KBM-7 (cell line): ENCODE measurements at places on chromosomes 2 and 18.
A peak's percentile ranks its signal among the peaks of the same experiment; 100 is the strongest.

- no peak for DNase-seq
Observed at GRCh38 chr18:33135951-33136660, 304.4 kb downstream of the CCDC178 start.

- DNase-seq = no peak
Observed at GRCh38 chr2:188000189-188000588, 291.5 kb upstream of the GULP1 start.

GRCh38 chr2:189658306-189659212 lies 2.7 kb upstream of the ASNSD1 start:
- no peak for DNase-seq

- DNase-seq = no peak
Observed at GRCh38 chr2:67522148-67522547, 125.0 kb downstream of the ETAA1 start.

DNA sequence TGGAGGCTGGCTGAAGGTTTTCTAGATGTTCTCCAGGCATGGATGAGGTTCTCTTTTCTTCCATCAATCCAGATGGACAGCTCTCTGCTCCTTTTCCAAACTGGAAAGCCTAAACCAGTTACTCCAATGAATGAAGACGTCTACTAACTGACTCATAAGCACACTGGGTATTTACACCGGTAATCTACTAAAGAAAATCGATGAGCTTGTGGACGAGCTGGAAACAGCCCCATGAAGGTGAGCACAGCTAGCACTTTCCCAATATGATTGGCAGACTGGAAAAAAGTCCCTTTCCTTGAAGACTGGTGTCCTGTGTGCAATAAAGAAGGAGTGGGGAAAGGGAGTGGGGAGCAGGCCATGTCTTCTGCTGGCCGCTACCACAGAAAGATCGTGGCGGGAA lies 84.0 kb downstream of the ACTR2 start:
- no peak for DNase-seq

DNA sequence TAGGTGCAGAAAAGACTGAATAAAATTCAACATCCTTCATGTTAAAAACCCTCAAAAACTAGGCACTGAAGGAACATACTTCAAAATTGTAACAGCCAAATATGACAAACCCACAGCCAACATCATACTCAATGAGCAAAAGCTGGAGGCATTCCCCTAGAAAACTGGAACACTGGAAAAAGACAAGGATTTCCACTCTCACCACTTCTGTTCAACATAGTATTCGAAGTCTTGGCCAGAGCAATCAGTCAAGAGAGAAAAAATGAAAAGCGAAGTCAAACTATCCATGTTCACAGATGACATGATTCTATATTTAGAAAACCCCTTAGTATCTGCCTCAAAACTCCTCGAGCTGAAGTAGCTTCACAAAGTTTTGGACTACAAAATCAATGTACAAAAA lies 282.3 kb downstream of the PID1 start:
- no peak for DNase-seq

GRCh38 chr2:164568317-164568716 lies 53.0 kb downstream of the GRB14 start:
- no peak for DNase-seq

GRCh38 chr2:239544143-239544917 lies 143.5 kb upstream of the HDAC4 start:
- DNase-seq = no peak

DNA sequence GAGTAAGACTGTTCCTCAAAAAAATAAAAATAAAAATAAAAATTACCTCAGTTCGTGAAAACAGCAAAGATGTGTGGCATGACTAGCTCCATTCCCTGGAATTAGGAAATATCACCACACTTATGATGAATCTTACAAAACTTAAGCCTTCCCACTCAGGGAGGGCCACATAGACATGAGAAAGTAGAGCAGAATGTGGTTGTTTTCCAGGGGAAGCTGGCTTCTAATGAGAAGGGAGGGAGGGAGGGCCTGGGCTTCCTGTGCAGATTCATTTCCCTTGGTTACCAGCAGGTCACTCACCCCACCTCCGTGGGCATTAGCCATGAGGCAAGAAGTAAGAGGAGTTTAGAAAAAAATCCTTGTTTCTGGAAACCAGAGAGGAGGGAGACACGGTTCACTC lies 95.9 kb upstream of the RMDN2 start:
- peak; percentile 68 for DNase-seq

DNA sequence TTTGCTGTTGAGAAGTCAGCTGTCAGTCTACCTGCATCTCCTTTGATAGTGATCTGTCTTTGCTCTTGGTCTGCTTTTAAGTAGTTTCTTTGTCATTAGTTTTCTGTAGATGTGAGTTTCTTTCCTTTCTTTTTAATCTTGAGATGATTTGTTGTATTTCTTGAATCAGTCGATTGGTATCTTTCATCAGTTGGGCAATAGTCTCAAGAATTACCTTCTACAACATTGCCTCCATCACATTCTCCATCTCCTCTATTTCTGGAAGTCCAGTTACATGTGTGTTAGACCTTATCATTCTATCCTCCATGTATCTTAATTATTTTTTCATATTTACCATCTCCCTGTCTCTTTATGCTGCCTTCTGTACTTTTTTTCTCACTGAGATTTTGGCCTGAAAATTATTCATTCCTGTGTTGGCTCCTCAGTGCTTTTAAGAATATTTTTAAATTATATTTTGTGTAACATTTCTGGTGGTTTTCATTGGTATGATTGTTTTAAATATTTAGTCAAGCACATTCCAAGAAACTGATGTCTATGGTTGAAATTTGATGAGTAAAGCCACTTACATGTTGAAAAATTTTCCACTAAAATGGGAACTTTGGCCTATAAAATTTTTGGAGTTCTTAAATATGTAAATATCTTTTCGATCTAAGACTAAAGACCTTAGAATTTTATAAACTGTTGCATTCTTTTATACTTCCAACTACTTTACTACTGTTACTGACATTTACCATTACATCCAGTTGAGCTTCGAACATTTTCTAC lies 239.5 kb upstream of the MGAT5 start:
- DNase-seq = no peak

DNA sequence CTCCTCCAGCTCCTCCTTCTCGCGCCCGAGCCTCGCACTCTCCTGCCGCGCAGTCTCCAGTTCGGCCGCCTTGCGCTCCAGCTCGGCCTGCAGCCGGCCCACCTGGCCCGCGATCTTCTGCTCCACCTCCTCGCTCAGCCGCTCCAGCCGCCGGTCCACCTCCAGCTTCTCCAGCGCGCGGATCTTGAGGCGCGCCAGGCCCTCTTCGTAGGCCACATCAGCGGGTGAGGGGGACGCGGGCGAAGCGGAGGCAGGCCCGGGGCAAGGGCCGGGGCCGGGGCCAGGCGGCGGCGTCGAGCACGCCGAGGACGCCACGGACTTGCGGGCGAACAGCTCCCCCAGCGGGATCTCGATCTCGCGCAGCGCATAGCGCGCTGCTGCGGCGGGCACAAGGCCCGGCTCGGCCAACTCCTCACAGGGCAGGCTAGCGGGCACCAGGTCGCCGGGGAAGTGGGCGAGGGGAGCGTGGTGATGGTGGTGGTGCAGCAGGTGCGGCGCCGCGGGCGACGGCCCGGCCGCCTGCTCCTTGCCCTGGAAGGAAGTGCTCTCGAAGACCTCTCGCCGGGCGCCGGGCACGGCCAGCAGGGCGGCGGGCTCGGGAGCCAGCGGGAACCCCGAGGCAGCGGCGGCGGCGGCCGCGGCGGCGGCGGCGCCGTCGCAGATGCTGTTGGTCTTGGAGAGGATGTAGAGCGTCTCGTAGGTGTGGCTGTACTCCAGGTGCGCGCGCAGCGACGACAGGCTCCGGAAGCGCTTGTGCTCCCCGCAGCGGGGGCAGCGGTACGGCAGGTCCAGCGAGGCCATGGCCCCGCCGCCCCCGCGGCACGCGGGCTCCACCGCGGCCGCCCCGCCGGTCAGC lies 15.2 kb downstream of the FBXO41 start:
- no peak for DNase-seq

GRCh38 chr2:96521219-96521618 lies 15.3 kb upstream of the ARID5A start:
- no peak for DNase-seq

DNA sequence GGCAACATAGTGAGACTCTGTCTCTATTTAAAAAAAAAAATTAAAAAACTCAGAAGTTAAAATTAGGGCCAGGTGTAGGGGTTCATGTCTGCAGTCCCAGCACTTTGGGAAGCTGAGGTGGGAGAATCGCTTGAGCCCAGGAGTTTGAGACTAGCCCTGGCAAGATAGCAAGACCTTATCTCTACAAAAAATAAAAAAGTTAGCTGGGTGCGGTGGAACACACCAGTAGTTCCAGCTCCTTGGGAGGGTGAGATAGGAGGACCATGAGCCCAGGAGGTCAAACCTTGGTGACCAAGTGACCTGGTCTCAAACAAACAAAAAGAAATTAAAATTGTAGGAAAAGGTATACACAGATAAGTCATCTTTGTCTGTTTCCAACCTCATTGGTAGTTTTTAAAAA lies 11.3 kb downstream of the TTLL4 start:
- no peak for DNase-seq

DNA sequence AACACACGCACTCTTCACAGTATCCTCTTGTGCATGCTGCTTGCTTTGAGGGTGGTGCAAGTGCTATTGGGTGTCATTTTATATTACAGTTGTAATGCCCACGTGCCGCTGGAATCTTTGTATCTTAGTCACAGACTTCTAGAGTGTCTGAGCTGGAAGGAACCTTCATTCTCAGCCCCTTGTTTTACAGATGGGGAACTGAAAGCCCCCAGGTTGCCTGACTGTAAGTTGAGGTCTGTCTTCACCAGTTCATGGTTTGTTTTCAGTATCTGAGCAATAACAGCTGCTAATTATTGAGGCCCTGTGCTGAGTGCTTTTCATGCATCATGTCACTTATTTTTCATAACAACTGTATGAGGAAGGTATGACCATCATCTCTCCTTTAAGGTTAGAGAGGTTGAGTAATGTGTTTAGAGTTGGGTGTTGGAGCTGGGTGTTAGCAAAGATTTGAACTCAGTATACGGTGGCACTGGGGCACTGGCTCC lies 77.0 kb downstream of the PRKCE start:
- DNase-seq = no peak

GRCh38 chr2:136288249-136288648 lies 170.3 kb upstream of the CXCR4 start:
- DNase-seq = no peak

GRCh38 chr2:62939735-62940491 lies 110.7 kb upstream of the OTX1 start:
- DNase-seq = no peak
